ENCODE measurements at places on chromosomes 6 and 20.
A peak's percentile ranks its signal among the peaks of the same experiment; 100 is the strongest.

DNA sequence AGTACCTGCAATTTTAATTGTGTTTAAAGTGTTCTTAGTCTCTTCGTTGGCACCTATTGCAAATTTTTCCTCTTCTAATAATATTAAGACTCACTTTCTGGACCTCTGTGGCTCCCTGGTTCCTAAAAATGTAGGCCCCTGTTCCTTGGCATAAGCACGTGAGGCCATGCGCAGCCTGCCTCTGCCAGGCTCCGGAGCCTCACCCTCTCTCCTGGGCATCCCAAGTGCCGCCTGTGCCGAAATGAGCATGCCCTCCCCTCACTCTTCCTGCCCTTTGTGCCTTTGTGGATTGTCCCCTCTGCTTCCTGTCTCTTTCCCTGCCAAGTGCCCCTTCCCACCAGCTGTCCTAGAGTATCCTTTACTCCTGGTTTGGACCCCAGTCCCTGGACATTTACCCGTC lies 246.1 kb downstream of the TMEM242 start:
- no peak for DNase-seq

- no peak for DNase-seq
These were observed 129.3 kb upstream of the PDE7B start for GRCh38 chr6:135722190-135722589.

DNA sequence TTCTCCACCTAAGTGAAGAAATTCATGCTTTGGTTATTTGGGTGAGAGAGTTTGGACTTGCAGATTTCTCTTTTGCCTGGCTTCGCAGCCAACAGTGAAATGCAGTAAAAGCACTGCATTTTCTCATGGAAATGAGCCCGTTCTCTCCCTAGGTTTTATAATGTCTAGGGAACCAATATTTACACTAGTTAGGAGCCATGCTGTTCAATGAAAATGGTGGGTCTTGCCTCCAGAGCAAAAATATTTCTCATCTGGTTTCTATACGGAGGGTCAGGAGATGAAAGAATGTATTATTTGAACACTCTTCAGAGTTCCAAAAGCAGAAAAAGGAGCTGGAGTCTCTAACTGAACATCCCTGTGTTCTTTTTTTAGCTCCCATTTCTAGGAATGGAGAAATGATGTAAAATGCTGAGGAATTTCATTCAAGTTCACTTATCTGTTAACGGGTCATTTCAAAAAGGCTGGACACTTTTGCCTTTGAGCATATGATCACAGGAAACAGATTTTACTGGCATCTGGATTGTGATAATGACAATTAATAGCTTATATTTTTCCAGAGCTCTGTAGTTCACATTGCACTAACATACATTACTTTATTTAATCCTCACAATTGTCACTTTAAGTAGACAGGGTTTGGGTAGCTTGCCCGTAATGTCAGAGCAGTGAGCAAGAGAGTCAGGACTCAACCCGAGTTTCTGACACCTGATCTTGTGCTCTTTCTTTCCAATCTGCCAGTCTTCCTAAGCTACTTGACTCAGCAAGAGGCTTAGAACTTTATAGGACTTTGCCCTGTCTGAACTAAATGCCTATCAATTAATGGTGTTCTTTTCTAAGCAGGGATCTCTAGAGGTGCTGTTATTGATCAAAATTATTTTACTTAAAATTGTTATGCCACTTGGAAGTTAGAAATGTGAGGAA lies 78.0 kb downstream of the PPP1R14C start:
- no peak for DNase-seq

DNA sequence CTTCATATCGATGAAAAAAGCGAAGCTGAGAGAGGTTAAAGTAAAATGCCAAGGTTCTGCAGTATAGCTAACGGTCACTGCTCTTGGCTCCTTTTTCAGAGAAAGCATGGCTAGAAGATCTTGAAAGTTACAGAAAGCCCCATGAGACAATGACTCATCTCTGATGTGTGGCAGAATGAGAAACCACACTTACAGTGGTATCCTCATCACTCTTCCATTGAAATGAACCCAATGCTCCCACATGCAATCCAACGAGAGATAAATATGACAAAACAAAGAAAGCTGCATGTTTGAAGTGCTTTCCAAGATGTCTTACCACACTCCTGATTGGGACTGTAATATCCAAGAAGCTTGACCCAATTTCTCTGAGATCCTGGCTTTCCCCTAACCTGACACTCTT lies 694.9 kb downstream of the PRKN start:
- DNase-seq = no peak

- no peak for DNase-seq
These were observed 293.5 kb downstream of the LRFN2 start for GRCh38 chr6:40293460-40294185.

GRCh38 chr20:37315021-37315451 lies 25.6 kb downstream of the MANBAL start:
- peak; percentile 81 for DNase-seq

DNA sequence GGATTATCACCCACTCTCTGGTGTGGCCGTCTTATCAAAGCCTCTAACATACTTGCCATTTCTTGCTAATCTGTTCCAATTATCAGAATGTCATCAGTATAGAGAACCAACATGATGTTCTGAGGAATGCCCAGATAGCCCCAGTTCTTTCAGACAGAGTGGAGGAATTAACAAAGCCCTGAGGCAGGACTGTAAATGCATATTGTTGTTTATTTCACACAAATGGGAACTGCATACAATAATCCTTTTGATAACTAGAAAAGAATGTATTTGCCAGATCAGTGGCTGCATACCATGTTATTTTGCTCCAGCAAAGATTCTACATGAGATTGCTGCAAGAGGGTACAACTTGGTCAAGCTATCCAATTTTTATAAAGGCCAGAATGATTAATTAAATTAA lies 112.8 kb upstream of the HEY2 start:
- DNase-seq = no peak

DNA sequence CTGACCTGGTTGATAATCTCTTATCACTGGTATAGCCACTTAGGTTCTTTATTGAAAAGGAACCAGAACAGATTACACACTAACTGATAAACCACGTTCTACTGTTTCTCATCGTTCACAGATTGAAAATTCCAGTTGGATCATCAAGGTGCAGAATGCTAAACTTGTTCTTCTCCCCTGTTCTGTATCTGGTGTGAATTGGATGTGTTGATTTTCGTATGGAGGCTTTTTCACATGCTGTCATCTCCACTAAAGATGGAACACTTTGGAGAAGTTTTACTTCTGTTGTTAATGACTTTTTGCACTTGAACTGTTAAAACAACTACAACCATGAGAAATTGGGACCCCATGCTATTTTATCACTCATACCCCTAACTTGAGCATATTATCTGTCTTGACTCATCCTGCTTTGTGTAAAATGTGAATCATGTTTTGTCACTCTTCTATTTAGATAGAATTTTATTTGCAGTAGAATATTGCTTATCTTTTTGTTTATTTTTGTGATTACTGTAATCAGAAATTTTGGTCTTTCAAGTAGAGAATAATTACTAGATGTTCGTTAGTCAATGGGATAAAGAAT lies 17.5 kb downstream of the VAPB start:
- DNase-seq = no peak

- DNase-seq = no peak
These were observed 17.6 kb upstream of the SRC start for GRCh38 chr20:37328149-37328945.

- no peak for DNase-seq
These were observed 326.7 kb upstream of the NOX3 start for GRCh38 chr6:155782320-155782731.

DNA sequence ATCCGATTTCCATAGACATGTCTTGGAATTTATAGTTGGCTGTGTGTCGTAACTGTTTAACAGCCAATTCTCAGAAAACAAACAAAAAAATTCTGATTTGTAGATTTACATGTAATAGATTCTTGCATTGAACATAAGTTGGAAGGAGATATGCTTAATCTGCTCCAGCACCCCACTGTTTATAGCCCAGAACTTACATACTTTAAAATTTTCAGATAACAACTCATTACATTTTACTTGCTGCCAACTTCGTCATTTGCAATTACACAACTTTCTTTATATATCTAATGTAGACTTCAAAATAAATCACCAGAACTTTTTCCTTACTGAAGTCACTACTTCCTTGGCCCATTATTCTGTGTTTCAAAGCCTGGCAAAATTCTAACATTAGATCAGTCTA lies 472.3 kb upstream of the EYS start:
- DNase-seq = no peak

DNA sequence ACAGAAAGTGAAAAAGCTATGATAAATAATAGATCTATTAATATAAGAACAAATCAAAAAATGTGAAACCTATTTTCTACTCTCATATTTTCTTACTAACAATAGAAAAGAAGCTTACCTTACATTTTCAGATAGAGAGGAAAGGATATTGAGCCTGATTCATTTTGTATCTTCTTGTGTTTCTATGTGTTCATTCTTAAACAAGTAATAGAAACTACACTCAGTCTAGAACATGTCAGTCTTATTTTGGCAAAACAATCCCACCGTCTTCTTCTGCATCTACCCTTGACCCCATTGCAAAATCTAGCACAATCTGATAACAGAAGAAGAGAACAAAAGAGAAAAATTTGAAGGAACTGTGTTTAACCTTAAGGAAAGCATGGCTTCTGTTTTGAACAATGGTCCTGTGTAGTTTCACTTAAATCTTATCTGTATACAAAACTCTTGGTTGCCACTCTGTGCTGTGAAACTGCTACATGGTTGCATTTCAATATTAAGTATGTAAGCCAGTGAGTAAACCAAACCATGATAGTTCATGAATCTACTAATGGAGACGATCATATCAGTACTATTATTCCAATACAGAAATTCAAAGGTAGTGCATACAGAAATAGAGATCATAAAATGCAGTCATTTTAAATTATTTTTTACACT lies 69.5 kb upstream of the LGSN start:
- DNase-seq = no peak

Data from heart left ventricle (tissue), 16 donors.